ENCODE measurements at places on chromosomes 1 and 21.

GRCh38 chr1:21764615-21765423 lies 18.1 kb downstream of the USP48 start:
- DNase-seq: no peak

GRCh38 chr1:50454911-50455310 lies 31.7 kb upstream of the DMRTA2 start:
- no peak for DNase-seq

DNA sequence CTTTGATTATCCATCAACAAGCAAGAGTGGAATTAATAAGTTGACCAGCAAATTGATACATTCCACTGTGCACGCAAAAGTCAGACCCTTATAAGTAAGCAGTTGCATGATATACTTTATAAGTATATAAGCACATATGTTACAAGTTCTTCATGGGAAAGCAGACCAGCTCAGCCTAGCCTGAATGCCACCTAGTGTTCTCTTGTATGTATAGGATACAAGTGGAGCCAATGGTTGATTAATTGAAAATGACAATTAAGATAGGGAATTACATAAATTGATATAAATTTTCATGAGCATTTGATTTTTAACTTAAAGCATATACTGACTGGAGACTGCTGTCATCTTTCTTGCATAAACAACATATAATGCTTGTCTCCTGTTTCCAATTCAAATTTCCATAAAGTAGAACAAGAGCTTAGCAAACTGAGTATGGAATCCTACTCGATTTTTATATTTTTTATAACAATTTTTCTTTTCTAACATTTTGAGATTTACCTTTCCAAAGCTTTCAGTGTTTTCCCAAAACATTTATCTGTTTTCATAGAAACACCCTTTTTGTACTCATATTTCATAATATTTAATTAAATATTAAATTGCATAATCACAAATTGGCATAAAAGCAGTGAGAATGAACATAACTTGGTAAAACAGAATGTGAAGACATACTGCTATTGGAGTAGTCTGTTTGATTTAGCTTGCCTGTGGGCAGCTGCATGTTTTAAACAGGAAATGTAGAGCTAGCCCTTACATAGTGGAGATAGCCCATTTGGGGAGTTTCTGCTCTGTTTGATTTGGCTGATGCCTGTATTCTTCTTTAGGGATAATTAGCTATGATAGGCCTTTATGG lies 62.8 kb downstream of the MAGI3 start:
- no peak for DNase-seq

DNA sequence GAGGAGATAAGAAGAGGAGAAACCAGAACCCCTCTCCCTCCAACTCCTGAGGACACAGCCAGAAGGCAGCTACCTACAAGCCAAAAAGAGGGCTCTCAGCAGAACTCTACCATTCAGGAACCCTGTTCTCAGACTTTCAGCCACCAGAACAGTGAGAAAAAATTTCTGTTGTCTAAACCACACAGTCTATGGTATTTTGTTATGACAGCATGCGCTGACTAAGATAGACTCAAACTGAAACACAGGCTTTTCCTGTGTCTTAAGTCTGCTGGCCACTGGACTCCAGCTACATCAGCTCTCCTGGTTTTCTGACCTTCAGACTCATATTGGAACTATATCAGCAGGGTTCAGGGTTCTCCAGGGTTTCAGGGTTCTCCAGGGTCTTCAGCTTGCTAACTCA lies 126.5 kb upstream of the TNFSF4 start:
- DNase-seq: no peak

DNA sequence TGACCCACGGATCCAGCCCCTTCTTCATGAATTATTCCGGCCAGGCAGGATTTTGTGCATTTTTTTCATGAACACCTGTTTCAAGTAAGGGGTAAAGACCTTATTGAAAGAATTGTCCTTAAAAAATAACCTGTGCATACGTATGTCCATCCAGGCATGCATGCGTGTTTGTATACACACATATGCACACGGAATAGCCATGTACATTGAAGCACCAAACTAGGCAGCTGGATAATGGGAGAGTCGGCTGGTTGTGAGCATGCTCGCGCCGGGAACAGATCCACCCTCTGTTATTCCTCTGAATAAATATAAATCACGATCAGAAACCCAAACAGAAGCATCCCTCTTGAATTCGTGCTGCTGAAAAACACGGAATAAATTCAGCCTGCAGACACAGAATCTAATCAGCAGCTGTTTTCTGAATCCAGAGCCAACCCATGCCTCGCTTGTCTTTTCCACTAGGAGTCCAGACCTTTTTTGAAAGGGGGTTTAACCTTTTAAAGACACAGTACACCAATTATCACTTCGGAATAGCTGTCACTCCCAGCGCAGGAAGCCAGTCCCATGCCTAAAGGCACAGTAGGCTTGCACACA lies at the start of gene HIVEP3:
HIVEP3 (minus strand) TSS at position 473 of the 594 bp plus-strand sequence.
- DNase-seq: no peak

- no peak for DNase-seq
Observed at GRCh38 chr1:38693031-38693430, 166.5 kb downstream of the RRAGC start.

- DNase-seq: no peak
Observed at GRCh38 chr21:38202811-38203210, 54.0 kb upstream of the KCNJ15 start.

DNA sequence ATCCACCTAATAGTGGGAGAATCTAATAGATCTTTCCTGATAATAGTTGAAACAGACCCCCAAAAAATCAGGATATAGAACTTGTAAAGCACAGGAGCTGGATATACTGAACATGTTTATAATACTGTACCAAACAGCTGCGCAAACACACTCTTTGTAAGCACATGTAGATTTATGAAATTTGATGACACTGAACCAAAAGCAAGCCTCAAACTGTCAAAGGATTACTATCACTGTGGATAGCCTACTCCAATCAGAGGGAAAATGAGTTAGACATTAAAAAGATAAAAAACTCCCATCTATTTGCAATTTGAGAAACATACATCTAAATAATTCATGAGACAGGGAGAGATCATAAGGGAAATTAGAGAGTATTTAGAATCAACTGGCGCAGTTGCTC lies 26.1 kb downstream of the RCAN3 start:
- no peak for DNase-seq

DNA sequence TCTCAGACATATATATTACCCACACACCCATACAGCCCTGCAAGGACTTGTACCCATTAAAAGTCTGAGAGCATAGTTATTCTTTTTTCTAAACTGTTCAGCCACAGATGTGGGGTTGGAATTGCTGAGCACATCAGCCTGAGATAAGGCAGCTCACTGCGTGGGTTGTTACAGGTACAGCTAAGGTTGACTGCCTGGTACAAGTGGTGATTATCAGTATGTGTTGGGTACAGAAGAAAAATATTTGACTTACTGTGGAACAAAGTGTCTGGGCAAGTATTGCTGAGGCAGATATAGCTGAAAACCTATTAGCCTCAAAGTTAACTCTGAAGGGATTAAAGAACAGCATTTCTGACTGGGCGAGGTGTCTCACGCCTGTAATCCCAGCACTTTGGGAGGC lies 5.0 kb downstream of the STX12 start:
- DNase-seq: no peak

DNA sequence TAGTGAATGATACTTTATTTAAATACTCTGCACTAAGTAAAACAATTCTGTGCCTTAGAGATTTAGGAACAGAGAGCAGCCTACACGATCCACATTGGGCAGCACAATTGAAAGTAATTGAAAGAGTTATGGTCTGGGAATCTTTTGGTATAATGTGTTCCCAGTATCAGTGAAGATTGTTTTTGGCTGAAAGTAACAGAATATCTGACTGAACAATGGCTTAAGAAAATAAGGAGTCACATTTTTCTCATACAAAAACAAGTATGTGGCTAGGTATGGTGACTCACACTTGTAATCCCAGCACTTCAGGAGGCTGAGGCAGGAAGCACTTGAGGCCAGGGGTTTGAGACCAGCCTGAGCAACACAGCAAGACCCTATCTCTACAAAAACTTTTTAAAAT lies 306.2 kb downstream of the NFIA start:
- no peak for DNase-seq

DNA sequence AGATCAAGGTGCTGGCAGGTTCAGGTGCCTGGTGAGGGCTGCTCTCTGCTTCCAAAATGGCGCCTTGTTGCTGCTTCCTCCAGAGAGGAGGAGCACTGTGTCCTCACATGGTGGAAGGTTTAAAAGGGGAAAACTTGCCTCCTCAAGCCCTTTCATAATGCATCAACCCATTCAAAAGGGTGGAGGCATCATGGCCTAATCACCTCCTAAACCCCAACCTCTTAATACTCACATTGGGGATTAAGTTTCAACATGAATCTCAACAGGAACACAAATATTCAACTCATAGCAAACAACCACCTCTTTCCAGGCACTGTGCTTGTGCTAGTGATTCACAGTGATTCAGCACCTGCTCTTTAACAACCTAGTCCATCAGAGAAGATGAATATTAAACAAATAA lies 4.2 kb downstream of the S100A12 start:
- no peak for DNase-seq

GRCh38 chr1:114216431-114217173 lies 62.9 kb upstream of the SYT6 start:
- no peak for DNase-seq

- no peak for DNase-seq
Observed at GRCh38 chr1:62487956-62488355, 51.1 kb downstream of the USP1 start.

GRCh38 chr1:165928075-165928731 lies 100.8 kb downstream of the UCK2 start:
- peak; percentile 61 for DNase-seq

DNA sequence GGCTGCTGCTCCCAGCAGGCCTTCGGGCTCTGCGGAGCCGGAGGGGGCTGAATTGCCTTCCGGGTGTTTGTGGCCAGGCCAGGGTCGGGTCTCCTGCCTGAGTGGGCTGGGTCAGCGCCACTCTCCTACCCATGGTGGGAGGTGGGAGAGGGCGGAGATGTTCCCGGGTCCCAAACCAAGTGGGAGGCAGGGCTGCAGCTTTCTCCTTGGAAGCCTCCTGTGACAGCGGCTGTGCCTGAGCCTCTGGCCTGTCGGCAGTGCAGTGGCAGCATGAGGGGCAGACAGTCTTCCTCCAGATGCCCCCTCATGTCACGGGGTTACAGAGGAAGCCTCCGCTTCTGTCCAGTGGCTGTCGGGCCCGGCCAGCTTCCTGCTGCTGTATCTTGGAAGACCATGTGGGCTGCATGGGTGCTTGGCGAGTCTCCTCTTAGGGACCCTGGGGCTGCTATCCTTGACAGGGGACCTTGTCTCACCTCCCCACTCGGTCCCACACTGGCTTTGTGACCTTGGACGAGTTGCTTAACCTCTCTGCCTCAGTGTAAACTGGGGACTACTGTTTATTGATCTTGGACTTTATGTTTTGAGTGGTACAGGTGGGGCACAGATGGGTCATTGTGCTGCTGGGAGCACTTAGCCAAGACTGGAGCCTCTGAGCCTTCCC lies 4.3 kb downstream of the SKI start:
- no peak for DNase-seq

DNA sequence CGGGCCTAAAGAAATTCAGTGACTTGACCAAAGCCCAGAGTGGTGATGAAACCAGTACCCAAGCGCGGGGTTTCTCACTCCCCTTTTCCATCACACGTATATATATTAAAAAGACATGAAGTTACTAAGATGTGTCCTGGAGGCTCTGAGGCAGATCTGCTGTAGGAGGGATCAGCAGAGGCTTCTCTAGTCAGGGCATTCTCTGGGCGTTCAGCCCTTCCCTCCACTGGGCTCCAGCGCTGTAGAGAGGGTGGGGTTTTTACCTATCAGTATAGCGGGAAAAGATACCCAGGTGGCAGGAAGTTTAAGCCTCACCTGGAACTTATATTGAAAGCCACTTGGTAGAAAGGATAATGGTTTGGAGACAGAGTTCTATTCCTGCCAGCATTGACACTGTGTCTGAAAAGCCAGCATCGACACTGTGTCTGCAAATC lies 862 bp upstream of the PLEKHO1 start:
- DNase-seq: no peak

GRCh38 chr1:222275001-222275728 lies 272.7 kb downstream of the HHIPL2 start:
- no peak for DNase-seq

DNA sequence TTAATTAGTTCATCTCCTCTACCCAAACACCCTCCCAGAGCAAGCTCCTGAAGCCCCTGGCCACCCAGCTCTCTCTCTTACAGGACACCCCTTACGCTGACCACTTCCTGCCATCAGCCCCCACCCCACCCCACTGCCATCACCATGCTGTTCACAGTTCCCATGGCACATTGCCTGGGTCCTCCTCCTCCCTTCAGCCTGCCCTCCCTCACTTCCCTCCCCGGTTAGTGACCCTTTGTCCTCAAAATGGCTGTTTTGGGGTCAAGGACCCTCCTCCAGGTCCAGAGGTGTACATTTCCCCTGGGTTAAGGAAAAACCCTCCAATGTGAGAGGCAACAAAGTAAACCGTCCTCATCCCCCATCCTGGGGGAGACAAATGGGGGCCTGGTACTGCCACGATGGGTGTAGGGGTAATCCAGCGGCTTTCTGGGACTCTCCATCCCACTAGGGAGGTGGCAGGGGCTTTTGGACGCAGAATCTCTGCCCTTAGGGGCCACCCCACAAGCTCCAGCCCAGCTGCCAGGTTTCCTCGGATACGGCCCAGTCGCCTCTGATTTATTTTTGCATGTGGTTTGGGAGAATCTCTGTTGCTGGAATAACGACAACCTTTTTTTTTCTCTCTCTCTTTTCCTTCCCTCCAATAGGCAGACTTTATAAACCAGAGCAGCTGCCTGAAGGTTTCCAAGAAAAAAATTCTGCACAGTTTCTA lies 8.5 kb downstream of the CAMK2N1 start:
- DNase-seq: no peak

GRCh38 chr1:66831529-66832239 lies 30.6 kb upstream of the INSL5 start:
- no peak for DNase-seq

GRCh38 chr21:15112858-15113257 lies 48.1 kb upstream of the NRIP1 start:
- DNase-seq: no peak

- no peak for DNase-seq
Observed at GRCh38 chr1:169999331-169999741, 75.2 kb downstream of the KIFAP3 start.

- DNase-seq: no peak
Observed at GRCh38 chr1:46576596-46576995, 25.1 kb upstream of the KNCN start.

DNA sequence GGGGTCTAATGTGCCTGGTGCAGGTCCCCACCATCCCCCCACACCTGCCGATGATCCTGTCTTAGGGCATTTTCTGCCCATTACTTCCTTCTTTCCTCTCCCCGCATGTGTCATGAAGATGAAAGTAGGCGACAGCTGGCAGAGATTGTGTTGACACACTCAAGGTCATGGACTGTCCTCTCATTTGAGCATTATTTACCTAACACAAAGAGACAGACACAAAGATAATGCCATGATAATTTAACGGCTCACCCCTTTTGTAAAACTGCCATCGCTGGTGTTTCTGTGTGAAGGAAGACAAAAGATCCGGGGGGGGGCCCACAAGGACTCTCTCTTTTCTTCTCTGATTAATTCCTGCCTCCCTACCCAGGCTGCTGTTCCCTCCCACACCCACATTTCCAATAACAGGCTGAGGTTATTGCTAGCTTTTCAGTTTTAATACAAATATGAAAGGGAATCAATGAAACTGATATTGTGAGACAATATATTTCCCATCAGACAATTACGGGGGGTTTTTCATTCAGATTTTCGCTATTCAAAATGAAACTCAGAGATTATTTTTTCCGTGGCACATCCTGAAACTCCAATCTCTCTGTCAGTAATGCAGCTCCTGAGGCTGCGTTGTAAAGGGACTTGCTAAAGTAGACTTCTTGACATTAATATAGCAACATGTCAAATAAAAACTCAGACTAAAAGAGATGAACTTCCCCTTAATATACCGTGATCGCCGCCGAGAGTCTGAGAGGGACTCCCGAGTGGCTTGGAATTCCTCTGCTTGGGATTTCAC lies 561.1 kb downstream of the NPHP4 start:
- DNase-seq: no peak
